Activated naive CD4-positive, alpha-beta T cell treated with anti-CD3 and anti-CD28 coated beads for 36 hours (primary cell): ENCODE measurements at places on chromosomes 12 and 14. TPM values are rescaled to one million over a fixed set of nuclear protein-coding genes. Genes with fewer than 3 reads are reported as not detected.

Gene LHX5
- total RNA-seq, result not detected

Gene WNT1
- not detected for total RNA-seq

Gene SMIM41
- not detected for total RNA-seq

Gene PSEN1
- total RNA-seq, result 26.0 TPM

DNA sequence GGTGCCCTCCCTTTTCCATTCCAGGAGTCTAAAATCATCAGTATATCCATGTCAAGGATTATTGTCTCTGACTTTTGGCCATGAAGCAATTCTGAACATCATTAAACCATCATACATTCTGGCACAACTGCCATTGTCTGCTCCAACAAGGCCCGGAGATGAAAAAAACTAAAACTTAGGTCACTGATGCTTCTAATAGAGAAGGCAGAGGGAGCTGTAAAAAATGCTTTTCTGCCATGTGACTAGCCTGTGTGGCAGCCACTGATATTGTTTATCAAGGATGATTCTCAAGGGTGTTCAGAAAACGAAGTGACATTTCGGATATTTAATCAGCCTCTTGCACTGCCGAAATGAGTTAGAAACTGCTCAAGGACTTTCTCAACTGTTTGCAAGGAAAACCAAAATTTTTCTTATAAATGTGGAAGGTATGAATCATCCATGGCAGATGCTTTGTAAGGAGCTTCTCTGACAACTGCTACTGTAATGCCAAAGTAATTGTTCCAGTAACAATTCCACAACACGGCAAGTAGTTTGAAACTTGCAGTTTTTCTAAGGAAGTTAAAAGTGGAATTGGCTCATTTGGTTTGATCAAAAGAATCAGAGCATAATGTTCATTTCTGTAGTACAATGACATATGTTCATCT is 1076.5 kb upstream of the FLRT2 start:
- DNase-seq, result no peak
- H3K4me1 ChIP-seq, result no peaks in the 10 kb centered on the region
- H3K36me3 ChIP-seq, result no peaks in the 10 kb centered on the region
- no peak overlapping the region for H3K27ac ChIP-seq

DNA sequence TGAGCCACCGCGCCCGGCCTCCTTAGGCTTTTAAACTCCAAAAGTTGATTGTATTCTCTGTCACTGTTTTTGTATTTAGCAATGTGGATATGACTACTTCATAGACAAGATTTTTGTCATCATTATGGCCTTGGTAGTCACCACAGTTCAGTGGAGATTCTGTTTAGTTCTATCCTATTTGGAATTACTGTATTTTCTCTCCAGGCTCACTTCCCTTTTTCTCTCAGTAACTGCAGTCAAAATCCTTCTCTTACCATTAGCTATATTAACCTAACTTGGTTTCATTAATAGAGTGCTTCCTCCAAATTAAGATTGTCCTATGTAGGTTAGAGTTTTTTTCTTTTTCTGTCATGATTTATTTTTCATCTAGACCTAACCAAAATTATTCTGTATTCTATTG is 283.9 kb downstream of the TMTC2 start:
- no peak overlapping the region for H3K27ac ChIP-seq
- no peaks in the 10 kb centered on the region for H3K4me1 ChIP-seq
- H3K36me3 ChIP-seq, result no peaks in the 10 kb centered on the region
- H3K27me3 ChIP-seq, result no peaks in the 10 kb centered on the region

DNA sequence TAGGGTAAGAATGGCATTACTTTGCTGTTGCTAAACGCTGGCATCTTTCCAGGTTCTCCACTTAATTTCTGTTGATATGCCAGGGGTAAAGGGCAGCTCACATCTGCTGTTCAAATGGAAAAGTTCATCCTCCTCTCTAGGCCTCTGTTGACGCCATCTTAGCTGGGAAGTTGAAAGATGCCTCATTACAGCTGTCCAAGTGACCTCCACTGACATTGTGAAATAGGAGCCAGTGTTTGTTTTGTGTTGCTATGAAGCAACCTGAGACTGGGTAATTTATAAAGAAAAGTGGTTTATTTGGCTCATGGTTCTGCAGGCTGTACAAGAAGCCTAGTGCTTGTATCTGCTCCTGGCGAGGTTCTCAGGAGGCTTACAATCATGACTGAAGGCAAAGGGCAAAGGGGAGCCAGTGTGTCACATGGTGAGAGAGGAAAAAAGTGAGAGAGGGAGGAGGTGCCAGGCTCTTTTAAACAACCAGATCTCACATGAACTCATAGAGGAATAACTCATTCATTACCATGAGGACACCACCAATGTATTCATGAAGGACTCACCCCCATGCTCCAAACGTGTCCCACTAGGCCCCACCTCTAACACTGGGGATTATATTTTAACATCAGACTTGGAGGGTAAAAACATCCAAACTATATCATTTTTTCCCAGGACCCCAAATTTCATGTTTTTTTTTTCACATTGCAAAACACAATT is 3.2 kb upstream of the ADAM21 start:
- H3K36me3 ChIP-seq, result peaks cover 7% of the 10 kb centered on the region
- no peaks in the 10 kb centered on the region for H3K27me3 ChIP-seq

DNA sequence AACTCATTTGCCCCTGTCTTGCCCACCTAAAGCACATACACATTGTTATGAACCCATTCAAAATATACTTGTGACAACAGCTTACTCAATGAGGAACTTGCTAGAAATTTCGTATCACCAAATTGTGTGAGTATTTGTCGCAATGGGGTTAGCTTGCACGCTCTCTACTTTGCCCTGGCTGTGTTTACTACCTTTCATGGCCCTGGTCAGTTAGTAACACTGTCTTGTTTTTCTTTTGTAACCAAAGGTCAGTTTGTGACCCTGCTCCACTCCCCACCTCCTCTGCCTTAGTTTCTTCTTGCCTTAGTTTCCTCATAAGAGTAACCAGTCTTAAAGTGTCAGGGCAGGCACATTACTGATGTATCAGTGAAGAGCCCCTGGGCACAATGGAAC is 205.8 kb upstream of the EEA1 start:
- no peak overlapping the region for H3K27ac ChIP-seq
- no peaks in the 10 kb centered on the region for H3K36me3 ChIP-seq
- DNase-seq, result no peak
- no peak overlapping the region for H3K4me3 ChIP-seq
- H3K4me1 ChIP-seq, result peaks cover 12% of the 10 kb centered on the region
- H3K27me3 ChIP-seq, result no peaks in the 10 kb centered on the region

DNA sequence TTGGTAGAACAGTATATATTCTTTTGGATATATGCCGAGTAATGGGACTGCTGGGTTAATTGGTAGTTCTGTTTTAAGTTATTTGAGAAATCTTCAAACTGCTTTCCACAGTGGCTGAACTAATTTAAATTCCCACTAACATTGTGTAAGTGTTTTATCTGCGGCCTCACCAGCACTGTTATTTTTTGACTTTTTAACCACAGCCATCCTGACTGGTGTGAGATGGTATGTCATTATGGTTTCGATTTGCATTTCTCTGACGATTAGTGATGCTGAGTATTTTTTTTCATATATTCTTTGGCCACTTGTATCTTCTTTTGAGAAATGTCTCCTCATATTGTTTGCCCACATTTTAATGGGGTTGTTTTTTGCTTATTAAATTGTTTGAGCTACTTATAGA is 357.4 kb downstream of the C12orf50 start:
- H3K27me3 ChIP-seq, result peaks cover 2% of the 10 kb centered on the region
- no peaks in the 10 kb centered on the region for H3K36me3 ChIP-seq
- H3K27ac ChIP-seq, result no peak overlapping the region
- no peak for DNase-seq
- no peak overlapping the region for H3K4me3 ChIP-seq

- peak overlapping the region; percentile 42 for H3K27ac ChIP-seq
- DNase-seq, result peak; percentile 83
- H3K4me3 ChIP-seq, result no peak overlapping the region
- H3K36me3 ChIP-seq, result peaks cover 3% of the 10 kb centered on the region
Observed at GRCh38 chr12:131511391-131511802, 199.5 kb upstream of the SFSWAP start.

GRCh38 chr14:69654116-69654515 is 42.7 kb downstream of the SUSD6 start:
- H3K27ac ChIP-seq, result no peak overlapping the region
- H3K27me3 ChIP-seq, result no peaks in the 10 kb centered on the region
- H3K4me3 ChIP-seq, result no peak overlapping the region
- H3K36me3 ChIP-seq, result peaks cover 28% of the 10 kb centered on the region
- H3K4me1 ChIP-seq, result peaks cover 79% of the 10 kb centered on the region

DNA sequence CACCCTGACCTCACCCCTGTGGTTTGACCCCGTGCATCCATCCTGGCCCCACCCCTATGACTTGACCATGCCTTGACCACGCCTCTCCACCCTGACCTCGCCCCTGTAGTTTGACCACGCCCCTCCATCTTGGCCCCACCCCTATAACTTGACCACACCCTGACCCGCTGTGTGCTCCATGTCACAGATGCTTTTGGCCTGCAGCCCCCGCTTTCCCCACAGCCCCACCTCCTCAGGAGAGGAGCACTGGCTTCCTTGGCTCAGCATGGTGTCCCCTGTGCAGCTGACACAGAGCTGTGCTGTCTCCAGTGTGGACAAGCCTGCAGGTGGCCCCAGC is 269.9 kb upstream of the SFSWAP start:
- no peak overlapping the region for H3K27ac ChIP-seq
- no peak for DNase-seq
- no peak overlapping the region for H3K4me3 ChIP-seq
- peaks cover 2% of the 10 kb centered on the region for H3K27me3 ChIP-seq
- no peaks in the 10 kb centered on the region for H3K4me1 ChIP-seq
